ENCODE measurements at places on chromosomes 11 and 22.

GRCh38 chr11:70824605-70825245 lies 426.4 kb downstream of the CTTN start:
- no peaks in the 10 kb centered on the region for H3K27me3 ChIP-seq
- H3K4me3 ChIP-seq, result no peak overlapping the region
- H3K27ac ChIP-seq, result no peak overlapping the region

- peak within 1 kb of the TSS; percentile 52 for H3K4me3 ChIP-seq
- peak within 1 kb of the TSS; percentile 30 for H3K27ac ChIP-seq
- H3K4me1 ChIP-seq, result peaks cover 26% of the 10 kb centered on the region
- no peaks in the 10 kb centered on the region for H3K36me3 ChIP-seq
- DNase-seq, result no peak
- no peaks in the 10 kb centered on the region for H3K27me3 ChIP-seq
These were observed at the start of gene BIK for GRCh38 chr22:43110444-43110926. Gene BIK (plus strand): TSS chr22:43110750. CDS start chr22:43124023, 13,273 bp downstream.

DNA sequence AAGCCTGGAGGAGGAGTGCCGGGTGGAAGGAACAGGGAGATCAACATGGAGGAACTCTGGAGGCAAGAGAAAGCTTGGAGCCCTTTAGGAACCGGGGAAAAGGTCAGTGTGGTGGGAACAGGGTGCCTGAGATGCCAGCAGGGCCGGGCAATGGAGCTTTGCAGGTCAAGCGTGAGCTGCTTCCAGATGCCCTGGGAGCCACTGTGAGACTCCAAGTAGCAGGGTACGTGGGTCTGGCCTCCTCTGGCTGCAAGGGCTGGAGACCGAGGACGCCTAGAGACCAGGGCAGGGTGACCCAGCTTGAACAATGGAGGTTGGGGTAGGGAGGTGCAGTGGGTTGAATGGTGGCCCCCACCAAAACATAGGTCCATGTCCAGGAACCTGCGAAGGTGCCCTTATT lies 15.6 kb upstream of the EMID1 start:
- no peak for DNase-seq
- H3K4me1 ChIP-seq, result no peaks in the 10 kb centered on the region
- no peaks in the 10 kb centered on the region for H3K27me3 ChIP-seq
- no peaks in the 10 kb centered on the region for H3K36me3 ChIP-seq
- H3K4me3 ChIP-seq, result no peak overlapping the region

DNA sequence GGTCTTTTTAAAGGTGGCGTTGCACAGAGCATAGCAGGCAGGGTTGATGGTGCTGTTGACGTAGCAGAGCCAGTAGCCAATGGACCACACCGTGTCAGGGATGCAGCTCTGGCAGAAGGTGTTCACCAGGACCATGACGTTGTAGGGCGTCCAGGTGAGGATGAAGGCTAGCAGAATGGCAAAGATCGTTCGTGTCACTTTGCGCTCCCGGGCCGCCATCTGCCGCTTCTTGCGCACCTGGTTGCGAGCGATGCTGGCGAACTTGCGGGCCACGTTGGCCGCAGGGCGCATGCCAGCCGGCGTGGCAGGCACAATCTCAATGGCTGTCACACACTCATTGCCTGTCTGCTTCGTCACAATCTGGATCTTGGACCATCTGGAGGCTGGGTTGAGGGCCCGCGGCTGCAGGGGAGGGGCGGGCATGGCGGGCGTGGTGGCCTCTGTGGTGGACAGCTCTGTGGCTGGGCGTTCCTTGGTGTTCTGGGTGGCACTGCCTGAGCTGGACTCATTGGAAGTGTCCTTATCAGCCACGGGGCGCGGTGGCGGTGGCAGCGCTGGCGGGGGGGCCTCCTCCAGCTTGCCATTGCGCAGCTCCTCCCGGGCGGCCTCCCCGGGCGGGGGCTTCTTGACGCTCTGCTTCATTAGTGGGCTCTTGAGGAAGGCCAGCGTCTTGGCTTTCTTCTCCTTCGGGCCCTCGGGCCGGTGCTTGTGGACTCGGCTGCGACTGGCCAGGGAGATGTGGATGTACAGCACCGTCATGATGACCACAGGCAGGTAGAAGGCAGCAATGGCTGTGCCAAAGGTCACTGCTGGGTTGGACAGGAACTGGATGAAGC lies 3.9 kb downstream of the MDK start:
- no peak for DNase-seq
- peaks cover 32% of the 10 kb centered on the region for H3K4me1 ChIP-seq
- no peak overlapping the region for H3K27ac ChIP-seq
- peaks cover 5% of the 10 kb centered on the region for H3K27me3 ChIP-seq
- no peak overlapping the region for H3K4me3 ChIP-seq

- no peak for DNase-seq
- H3K27me3 ChIP-seq, result no peaks in the 10 kb centered on the region
- peaks cover 56% of the 10 kb centered on the region for H3K4me1 ChIP-seq
- peak overlapping the region; percentile 51 for H3K4me3 ChIP-seq
- H3K27ac ChIP-seq, result no peak overlapping the region
- H3K36me3 ChIP-seq, result no peaks in the 10 kb centered on the region
These were observed 4.5 kb upstream of the GCAT start for GRCh38 chr22:37803195-37803638.

- H3K27me3 ChIP-seq, result no peaks in the 10 kb centered on the region
- no peak overlapping the region for H3K27ac ChIP-seq
- H3K36me3 ChIP-seq, result no peaks in the 10 kb centered on the region
- H3K4me1 ChIP-seq, result no peaks in the 10 kb centered on the region
- no peak for DNase-seq
These were observed 24.8 kb upstream of the MTCH2 start for GRCh38 chr11:47667135-47667534.

GRCh38 chr11:12691473-12691872 lies 17.3 kb downstream of the TEAD1 start:
- H3K4me1 ChIP-seq, result peaks cover 87% of the 10 kb centered on the region
- no peaks in the 10 kb centered on the region for H3K27me3 ChIP-seq
- no peak for DNase-seq
- no peaks in the 10 kb centered on the region for H3K36me3 ChIP-seq

DNA sequence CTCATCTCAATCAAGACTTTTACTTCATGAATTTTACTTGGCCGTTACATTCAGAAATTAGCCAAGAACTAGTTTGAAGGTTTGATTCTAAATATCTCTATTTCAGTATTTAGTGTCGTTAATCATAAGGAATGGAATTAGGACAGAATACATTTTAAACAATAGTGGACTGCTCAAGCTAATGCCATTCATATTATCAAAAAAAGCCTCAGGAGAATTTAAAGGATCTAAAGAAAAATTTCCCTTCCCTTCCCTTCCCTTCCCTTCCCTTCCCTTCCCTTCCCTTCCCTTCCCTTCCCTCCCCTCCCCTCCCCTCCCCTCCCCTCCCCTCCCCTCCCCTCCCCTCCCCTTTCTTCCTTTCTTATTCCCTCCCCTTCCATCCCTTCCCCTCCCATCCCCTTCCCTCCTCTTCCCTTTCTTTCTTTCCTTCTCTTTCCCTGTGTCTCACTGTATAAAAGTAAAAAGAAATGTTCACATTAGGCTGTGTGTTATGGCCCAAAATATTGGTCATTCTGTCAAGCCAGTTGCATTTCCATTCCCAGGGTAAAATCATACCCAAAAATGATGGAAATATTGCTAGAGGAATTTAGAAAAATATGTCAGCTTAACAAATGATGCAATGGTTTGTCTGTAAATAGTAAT lies 717.8 kb downstream of the LUZP2 start:
- no peak for DNase-seq
- H3K27ac ChIP-seq, result no peak overlapping the region
- no peaks in the 10 kb centered on the region for H3K4me1 ChIP-seq
- H3K36me3 ChIP-seq, result no peaks in the 10 kb centered on the region
- no peak overlapping the region for H3K4me3 ChIP-seq

- no peak overlapping the region for H3K4me3 ChIP-seq
- H3K27me3 ChIP-seq, result no peaks in the 10 kb centered on the region
- H3K4me1 ChIP-seq, result peaks cover 17% of the 10 kb centered on the region
- no peaks in the 10 kb centered on the region for H3K36me3 ChIP-seq
These were observed 11.7 kb upstream of the MRPL23 start for GRCh38 chr11:1935156-1936071.

DNA sequence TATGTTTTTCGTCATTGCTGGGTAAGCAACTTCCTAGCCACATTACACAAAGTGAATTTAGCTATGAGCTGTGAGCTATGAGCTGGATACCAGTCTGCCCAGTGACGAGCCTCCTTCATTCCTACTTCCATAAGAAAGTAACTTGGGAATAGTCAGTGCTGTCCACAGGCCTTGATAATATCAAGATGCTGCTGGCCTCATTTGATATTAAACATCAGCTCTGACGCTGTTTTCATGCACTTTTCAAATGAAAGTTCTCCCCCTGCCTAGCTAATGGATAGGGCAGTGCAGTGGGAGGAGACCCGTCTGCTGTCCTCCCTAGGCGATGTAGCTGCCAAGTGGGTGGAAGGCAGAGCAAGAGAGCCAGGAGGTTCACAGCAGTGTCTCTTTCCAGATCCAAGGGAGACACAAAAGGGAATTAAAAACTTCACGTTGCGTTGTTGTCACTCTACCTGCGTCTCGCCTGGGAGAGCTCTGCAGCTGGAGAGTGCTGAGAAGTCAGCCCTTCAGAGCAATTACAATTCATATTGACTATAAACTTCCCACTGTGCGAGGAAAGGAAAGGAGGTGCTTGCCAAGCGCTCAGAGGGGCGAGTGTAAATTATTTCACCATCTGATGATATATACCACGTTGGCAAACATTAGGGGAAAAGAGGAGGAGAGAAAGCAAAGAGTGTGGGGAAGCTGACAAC lies 861.4 kb downstream of the NTM start:
- no peaks in the 10 kb centered on the region for H3K4me1 ChIP-seq
- DNase-seq, result no peak
- H3K27ac ChIP-seq, result no peak overlapping the region

GRCh38 chr11:1396375-1396841 lies 6.7 kb downstream of the BRSK2 start:
- peaks cover 3% of the 10 kb centered on the region for H3K4me1 ChIP-seq
- no peaks in the 10 kb centered on the region for H3K36me3 ChIP-seq
- H3K4me3 ChIP-seq, result no peak overlapping the region
- no peak for DNase-seq
- no peak overlapping the region for H3K27ac ChIP-seq

- no peaks in the 10 kb centered on the region for H3K36me3 ChIP-seq
- no peak overlapping the region for H3K4me3 ChIP-seq
- no peak for DNase-seq
- no peaks in the 10 kb centered on the region for H3K4me1 ChIP-seq
- no peaks in the 10 kb centered on the region for H3K27me3 ChIP-seq
These were observed 6.3 kb downstream of the TYR start for GRCh38 chr11:89184021-89184420.

GRCh38 chr11:101326141-101326540 lies 196.5 kb upstream of the PGR start:
- H3K27me3 ChIP-seq, result no peaks in the 10 kb centered on the region
- DNase-seq, result no peak
- no peak overlapping the region for H3K27ac ChIP-seq
- no peak overlapping the region for H3K4me3 ChIP-seq
- no peaks in the 10 kb centered on the region for H3K4me1 ChIP-seq

- no peaks in the 10 kb centered on the region for H3K27me3 ChIP-seq
- no peak overlapping the region for H3K4me3 ChIP-seq
- no peaks in the 10 kb centered on the region for H3K4me1 ChIP-seq
These were observed 56.1 kb downstream of the ST14 start for GRCh38 chr11:130215531-130216220.

- H3K4me1 ChIP-seq, result no peaks in the 10 kb centered on the region
- no peak overlapping the region for H3K27ac ChIP-seq
- H3K4me3 ChIP-seq, result no peak overlapping the region
- no peak for DNase-seq
These were observed 217.0 kb downstream of the DYNC2H1 start for GRCh38 chr11:103326070-103326794.

DNA sequence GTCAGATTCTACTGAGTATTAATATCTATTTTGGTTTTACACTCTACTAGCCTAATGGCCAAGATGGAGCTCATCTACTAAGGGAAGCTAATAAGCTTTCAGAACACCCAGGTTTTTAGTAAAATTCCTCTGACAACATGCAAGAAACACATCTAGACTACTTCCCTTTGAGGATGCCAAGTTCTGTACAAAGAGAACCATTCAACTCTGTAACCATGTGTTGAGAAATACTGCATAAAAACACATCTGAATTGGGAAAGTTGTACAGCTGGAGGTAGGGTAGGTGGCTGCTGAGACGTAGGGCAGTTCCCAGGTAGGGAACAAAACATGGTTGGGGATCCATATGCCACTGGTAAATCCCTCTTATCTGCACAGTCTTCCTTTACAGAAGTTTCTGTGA lies 66.2 kb downstream of the SC5D start:
- DNase-seq, result no peak
- H3K4me1 ChIP-seq, result no peaks in the 10 kb centered on the region
- no peak overlapping the region for H3K4me3 ChIP-seq
- no peak overlapping the region for H3K27ac ChIP-seq
- no peaks in the 10 kb centered on the region for H3K27me3 ChIP-seq

- no peak for DNase-seq
- H3K27ac ChIP-seq, result no peak overlapping the region
- peaks cover 8% of the 10 kb centered on the region for H3K4me1 ChIP-seq
- no peak overlapping the region for H3K4me3 ChIP-seq
These were observed 147.5 kb downstream of the LDLRAD3 start for GRCh38 chr11:36091256-36091811.

DNA sequence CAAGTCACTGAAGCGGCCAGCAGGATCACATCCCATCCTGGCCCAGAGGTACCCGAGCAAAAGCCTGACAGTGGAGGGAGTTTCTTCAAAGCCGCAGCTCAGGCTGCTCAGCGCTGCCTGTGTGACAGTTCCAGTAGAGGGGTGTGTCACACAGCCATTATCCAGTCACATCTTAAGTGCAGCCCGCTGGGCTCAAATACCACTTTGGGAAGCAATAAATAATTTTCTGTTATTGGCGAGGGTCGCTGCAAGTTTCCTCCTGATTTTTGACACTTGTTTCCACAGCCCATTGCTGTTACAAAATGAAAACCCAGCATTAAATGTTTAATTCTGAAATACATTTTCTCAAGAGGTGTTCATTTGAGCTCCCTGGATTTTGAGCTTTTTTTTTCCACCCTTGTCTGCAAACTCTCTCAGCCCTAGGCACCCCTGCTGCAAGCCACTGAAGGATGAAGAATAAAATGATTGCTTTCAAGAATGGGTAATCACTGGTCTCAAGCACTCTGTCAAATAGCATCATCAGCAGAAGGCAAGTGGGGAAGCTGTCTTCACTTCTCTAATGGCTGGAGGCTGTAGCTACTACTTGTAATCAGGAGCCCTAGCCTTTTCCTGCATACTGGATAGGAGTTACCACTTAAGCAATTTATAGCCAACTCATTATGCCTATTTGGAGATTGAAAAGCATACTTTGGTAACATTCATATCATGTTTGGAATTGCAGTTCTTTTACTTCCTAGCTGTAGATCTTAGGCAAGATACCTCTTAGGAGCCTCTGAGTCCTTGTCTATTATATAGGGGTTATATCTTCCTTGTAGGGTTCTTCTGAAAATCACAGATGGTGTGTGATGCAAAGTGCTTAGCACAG lies 373.7 kb downstream of the METTL15 start:
- H3K4me1 ChIP-seq, result no peaks in the 10 kb centered on the region
- no peak for DNase-seq
- H3K36me3 ChIP-seq, result no peaks in the 10 kb centered on the region
- H3K4me3 ChIP-seq, result no peak overlapping the region

DNA sequence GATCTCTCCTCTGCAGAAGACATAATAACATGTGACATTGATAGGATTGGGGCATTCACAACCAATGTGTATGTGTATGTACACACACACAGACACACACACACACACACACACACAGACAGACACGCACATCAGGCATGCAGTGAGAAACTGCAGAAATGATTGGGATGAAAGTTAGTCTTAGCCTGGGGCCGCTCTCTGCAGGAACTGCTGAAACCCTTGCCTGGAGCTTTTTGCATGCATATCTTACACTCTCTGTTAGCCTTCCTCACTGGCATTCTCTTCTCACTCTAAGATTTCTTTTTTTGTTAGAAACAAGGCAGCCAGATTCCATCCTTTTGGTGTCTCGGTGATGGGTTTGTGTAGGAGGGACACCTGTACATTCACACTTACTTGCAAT lies 337.9 kb downstream of the NELL1 start:
- H3K4me3 ChIP-seq, result no peak overlapping the region
- H3K36me3 ChIP-seq, result no peaks in the 10 kb centered on the region
- H3K27me3 ChIP-seq, result no peaks in the 10 kb centered on the region
- no peak for DNase-seq

Data from vagina (tissue), 2 donors.